ENCODE measurements at places on chromosomes 5 and 9.

- no peak for DNase-seq
Measured at GRCh38 chr9:115196919-115197318, 79.0 kb upstream of the TNC start.

- peak; percentile 22 for DNase-seq
Measured at GRCh38 chr5:131968396-131968954, 23.0 kb upstream of the MEIKIN start.

DNA sequence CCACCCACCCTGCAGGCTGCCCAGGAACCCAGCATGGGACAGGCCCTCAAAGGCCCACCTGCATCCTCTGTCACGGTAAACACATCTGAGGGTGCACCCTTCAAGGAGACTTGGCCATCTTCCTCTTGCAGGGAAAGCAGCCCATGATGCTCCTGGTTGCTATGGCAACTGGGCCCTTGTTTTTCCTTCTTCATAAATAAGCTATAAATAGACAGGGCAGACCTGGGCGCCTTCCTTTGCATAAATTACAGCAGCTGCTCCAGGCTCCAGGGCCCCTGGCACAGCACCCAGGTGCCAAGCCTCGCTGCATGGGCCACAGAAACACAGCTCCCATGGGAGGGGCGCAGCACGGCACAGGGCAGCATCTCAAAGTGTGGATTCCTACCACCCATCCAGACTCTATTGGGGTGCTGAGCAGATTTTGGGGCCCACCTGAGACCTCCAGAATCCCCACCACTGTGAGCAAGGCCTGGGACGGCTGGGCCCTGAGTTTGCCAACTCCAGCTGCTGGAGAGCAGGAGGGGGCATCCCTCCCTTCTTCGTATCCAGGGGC is 5.8 kb upstream of the PSMB7 start:
- DNase-seq = no peak

DNA sequence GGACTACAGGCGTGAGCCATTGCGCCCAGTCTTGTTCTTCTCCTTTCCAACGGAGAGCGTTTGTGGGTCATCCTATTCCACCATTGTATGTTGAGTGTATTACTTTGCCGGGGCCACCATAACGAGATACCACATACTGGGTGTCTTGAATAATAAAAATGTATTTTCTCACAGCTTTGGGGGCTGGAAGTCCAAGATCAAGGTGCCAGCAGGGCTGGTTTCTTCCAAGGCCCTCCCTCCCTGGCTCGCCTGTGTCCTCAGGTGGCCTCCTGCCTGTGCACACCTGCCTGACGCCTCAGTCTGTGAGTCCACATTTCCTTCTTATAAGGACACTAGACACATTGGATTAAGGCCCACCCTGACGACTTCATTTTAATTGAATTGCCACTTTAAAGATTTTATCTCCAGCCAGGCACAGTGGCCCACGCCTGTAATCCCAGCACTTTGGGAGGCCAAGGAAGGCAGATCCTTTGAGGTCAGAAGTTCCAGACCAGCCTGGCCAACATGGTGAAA is 175.1 kb downstream of the C9orf50 start:
- no peak for DNase-seq

- DNase-seq = no peak
Measured at GRCh38 chr9:34558919-34559623, 30.5 kb downstream of the CNTFR start.

DNA sequence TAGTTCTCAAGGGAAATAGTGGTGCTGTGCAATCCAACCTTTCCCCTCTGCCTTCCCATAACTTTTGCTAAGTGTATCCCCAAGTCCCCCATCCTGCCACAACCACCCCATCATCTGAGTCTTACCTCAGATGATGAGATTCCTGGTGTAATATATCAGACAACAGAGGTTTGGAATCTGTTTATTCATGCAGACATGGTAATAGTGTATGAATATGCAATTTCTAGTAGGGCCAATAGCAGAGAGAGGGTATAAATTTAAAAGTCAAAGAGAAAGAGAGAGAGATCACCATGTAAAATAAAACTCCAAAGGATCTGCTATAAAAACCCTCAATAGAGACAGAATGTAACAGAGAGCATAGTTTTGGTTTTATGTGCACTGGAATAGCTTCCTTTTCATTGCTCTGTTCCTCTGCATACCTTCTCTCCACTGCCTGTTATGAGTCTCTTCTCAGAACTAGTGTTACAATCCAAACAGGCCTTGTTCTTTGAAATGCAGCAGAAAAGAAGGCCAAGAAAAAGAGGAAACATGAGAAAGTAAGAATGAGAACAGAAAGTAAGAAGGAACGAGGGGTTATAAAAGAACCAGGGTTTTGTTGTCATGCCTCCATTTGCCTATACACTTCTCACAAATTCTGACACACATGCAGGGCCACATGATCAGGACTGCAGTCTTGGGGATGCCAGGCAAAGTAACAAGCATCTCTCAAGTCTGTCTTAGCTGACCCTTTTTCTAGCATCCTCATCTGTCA is 278.0 kb downstream of the CETN3 start:
- DNase-seq = peak; percentile 4

GRCh38 chr5:74051076-74051475 is 425.1 kb downstream of the ARHGEF28 start:
- no peak for DNase-seq

GRCh38 chr5:110203661-110204060 is 513.9 kb downstream of the MAN2A1 start:
- DNase-seq = peak; percentile 64

GRCh38 chr9:107614765-107615164 is 125.2 kb upstream of the KLF4 start:
- no peak for DNase-seq

DNA sequence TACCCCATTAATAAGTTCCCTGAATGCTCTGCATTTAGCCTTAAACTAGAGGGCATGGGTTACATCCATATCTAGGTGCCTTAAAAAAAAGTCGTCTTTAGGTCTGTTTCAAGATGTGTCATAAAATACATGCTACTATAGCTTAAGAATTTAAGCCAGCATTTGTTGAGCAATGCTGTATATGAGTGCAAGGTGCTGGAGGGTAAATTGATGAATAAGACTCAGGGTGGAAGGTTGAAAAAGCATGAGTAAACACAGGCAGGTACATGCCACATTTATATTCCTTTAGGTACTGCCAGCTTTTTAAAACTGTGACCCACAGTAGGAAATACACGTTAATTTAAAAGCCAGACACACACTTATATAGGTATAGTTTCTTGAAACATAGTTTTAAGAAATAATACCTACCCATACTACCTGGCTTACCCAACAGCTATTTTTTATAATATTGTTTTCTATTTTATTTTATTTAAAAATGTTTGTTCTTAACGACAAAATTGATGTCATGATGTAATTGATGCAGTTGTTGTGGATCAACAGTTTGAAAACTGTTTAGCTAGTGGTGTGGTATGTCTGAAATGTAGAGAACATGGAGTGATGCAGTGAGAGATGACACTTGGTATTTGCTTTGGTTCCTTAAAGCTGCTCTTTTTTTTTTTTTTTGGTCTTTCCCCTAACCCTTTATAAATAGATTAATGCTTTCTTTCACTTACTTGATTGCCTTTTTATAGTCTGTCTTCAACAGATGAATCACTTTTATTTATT is 3.9 kb downstream of the HMGCR start:
- peak; percentile 19 for DNase-seq

GRCh38 chr9:33446240-33446945 is 1.0 kb downstream of the AQP3 start:
- no peak for DNase-seq

GRCh38 chr9:136075881-136076678 is 19.0 kb downstream of the NACC2 start:
- DNase-seq = no peak

- peak; percentile 45 for DNase-seq
Measured at GRCh38 chr5:43017428-43017815, 22.7 kb downstream of the ANXA2R start.

GRCh38 chr5:170251462-170251861 is 18.7 kb downstream of the C5orf58 start:
- no peak for DNase-seq

DNA sequence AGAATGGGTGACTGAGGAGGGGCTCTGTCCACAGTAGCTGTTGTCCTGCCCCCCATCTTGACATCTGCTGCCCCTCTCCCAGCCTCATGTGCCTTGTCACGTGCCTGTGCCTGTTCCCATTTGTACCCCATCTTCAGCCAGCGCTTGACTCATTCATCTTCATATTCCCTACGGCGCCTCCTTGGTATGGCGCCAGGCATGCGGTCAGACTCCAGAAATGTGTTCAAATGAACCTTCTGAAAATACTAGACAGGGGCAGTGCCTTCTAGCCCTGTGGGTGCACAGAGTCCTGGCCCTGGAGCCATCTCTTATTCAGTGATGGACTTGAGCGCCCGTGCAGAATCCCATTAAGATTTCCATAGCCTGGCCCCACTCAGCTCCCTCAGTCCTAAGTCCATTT is 46.2 kb downstream of the CFAP77 start:
- DNase-seq = no peak

DNA sequence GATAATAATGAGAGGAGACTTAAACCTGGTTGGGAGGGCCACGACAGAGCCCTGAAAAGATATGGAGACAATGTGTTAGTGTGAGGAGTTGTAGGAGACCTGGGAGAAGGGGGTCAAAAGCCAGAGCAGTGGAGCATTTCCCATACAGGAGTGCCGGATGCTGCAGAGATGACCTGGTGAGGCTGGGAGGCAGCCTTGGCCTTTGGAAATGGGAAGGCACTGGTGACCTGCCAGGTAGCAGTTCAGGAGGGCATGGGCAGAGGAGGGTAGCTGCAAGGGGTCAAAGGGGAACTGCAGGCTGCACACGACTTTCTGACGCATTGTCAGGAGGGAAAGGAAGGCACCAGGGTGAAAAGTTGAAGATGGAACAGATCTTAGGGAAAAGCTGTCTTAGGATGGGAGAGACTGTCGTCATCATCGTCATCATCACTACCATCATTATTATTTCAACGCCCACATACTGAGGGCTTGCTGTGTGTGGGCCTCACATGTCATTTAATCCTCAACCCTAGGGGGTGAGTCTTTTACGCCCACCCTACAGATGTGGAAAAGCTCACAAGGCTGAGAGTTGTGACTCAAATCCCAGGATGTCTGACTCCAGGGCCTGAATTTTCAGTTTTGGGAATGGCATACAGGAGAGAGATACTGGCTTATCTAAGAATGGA is 13.3 kb downstream of the ARAP3 start:
- DNase-seq = no peak

GRCh38 chr9:127035948-127036347 is 86.5 kb downstream of the ANGPTL2 start:
- peak; percentile 64 for DNase-seq

DNA sequence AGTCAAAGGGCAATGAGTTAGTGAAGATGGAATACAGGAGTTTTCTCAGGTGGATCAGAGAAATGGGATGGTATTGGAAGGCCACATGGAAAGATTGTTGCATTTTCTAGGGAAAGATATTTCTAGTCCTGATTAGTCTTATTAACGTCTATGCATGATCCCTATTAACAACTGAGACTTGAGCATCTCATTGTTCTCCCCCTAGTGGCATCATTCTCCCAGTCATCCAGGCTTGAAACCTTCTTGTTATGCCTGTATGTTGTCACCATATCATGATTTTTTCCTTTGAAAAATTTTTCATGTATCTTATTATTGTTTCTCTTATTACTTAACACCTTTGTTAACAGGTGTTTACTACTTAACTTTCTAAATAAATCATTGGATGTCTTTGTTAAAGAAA is 34.4 kb downstream of the KIF2A start:
- DNase-seq = peak; percentile 15

DNA sequence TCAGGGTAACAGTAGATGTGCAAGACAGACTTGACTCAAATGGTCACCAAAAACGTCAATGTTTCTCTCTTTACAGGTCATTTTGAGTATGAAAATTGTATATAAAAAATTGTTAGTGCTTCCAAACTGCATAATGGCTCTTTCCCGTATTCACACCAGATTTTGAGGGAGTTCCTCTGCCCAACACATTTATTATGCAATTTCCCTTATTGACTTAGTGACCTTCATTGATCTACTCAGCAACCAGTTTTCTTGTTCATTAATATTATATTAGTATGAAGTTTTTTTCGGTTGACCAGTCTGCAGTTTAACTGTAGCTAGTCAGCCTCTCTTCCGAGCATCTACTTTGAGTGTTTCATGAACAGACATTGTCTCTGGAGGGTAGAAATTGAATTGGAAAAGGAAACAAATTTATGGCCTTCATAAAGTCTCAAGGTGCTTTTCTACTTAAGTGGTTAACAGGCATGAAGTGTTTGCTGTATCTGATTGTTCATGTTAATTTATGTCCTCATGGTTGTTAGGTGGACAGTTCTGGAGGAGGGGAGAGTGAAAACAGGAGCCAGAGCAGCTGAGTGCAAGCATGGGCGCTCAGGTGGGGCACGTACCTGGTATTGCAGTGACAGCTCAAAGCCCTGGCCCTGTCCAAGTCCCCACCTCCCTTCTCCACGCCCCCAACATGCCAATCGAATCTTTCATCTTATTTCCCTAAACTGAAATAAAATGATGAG is 240.2 kb downstream of the RFK start:
- DNase-seq = no peak

GRCh38 chr5:68330574-68330973 is 115.0 kb downstream of the PIK3R1 start:
- peak; percentile 41 for DNase-seq

- no peak for DNase-seq
Measured at GRCh38 chr5:10400411-10400810, 41.3 kb upstream of the ROPN1L start.

DNA sequence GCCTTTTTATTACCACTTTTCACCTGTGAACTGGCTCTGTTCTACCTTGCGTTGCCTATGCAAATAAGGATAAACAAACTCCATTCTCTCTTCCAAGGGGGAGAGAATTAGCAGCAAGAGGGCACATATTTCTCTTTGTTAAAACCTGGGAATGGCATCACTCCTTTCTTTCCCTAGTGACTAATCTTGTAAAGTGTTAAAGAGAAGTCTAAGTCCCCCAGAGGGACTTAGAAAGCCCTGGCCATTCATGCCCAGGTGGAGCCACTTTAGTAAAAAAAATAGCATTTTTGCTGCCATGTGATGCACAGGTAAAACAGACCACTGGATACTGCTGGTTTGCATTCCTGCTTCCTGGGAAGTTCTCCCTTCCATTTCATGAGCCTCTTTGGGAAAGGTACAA is 148.4 kb downstream of the MAN2A1 start:
- DNase-seq = no peak

GRCh38 chr5:54616031-54616430 is 98.5 kb downstream of the SNX18 start:
- no peak for DNase-seq

GRCh38 chr9:92671323-92671722 is 1.4 kb upstream of the IPPK start:
- peak; percentile 87 for DNase-seq

Data from fibroblast of skin of scalp (primary cell).